ENCODE measurements at places on chromosomes 12 and 14. TPM values are rescaled to one million over a fixed set of nuclear protein-coding genes. Genes with fewer than 3 reads are reported as not detected.
A peak's percentile ranks its signal among the peaks of the same experiment; 100 is the strongest.

DNA sequence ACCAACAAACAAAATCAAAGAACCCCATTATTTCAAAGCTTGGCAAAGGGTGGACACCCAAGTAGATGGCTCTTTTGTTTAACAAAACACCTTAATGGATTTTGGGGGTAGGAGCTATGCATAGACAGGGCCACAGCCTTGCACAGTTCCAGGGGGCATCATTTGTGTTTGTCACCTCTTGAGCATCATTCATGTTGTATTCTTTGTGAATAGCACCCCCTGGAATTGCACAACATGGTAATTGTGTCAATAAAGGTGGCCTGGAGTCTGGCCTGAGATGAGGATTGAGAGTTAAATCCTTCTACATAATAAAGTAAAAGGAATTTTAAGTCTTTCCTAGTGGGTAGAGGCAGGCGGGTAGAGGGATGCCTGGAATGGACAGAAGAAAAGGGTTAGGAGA, 3.3 kb upstream of the FRS2 start:
- no peak for DNase-seq

DNA sequence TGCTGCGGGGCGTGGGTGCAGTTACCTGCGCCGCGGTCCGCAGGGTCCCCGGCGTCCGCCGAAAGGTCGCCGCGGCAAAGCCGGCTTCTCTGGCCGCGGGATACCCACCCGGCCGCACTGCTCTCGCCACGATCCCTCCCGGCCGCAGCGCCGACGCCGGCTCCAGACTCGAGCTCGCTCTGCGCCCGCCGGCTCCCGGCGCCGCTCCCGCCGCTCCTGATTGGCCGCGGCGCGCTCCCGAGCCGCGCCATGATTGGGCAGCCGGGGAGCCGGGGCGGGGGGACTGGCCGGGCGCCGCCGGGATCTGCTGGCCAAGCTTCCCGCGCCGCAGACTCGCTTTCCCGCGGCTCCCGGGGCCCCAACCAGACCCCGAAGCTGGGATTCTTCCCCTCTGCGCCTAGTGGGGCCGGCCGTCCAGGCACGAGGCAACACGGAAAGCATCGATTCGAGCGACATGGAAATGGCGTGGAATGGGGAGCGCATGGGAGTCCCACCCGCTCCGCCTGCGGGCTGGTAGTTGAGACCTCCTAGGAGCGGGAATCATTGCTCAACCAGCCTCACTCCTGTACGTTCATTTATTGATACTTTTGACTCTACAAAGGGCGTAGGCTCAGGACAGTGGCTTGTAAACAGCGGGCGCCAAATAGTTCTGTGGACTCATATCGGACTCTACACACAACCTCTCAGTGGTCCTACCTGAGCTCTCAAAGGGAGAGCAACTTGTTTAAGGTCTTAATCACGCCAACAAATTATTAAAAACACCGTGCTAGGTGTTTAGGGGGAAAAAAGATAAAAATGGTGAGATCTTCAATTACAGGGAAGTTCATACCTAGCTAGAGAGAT, 36.4 kb upstream of the STON2 start:
- DNase-seq, result peak; percentile 83

- DNase-seq, result no peak
Observed at GRCh38 chr12:11797317-11797913, 147.9 kb downstream of the ETV6 start.

DNA sequence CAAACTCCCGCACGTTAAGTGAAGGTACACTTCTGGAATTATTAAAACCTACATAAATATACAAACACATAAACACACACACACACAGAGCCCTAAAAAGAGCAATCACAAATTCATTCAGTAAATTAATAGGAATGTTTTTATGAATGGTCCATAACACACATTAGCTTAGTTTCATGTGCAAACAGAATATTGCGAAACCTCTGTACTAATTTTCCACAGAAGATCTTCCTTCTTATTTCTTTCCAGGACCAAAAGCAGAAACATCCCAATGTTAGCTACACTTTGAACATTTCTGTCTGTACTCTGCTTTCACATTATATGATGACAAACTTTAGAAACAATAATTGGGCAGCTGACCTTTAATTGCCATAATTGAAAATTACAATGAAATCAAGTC, 101.6 kb downstream of the SOX5 start:
- no peak for DNase-seq

DNA sequence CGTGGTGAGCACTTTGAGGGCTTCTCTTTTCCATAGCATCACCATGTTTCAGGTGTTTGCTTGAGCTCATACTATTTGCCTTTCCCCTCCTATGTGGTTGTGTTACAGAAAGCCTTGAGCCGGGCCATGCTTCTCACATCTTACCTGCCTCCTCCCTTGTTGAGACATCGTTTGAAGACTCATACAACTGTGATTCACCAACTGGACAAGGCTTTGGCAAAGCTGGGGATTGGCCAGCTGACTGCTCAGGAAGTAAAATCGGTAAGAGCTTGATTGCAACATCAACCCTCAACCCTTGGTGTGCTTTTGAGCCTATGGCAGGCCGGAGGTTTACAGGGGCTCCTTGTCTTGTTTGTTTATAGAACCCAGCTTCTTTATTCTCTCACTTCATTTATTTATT, 8.1 kb downstream of the LETMD1 start:
- no peak for DNase-seq

- no peak for DNase-seq
Observed at GRCh38 chr12:9221483-9221882, 13.3 kb upstream of the PZP start.

Gene MLF2
- total RNA-seq, result 98.6 TPM

Gene AMHR2
- total RNA-seq, result not detected

DNA sequence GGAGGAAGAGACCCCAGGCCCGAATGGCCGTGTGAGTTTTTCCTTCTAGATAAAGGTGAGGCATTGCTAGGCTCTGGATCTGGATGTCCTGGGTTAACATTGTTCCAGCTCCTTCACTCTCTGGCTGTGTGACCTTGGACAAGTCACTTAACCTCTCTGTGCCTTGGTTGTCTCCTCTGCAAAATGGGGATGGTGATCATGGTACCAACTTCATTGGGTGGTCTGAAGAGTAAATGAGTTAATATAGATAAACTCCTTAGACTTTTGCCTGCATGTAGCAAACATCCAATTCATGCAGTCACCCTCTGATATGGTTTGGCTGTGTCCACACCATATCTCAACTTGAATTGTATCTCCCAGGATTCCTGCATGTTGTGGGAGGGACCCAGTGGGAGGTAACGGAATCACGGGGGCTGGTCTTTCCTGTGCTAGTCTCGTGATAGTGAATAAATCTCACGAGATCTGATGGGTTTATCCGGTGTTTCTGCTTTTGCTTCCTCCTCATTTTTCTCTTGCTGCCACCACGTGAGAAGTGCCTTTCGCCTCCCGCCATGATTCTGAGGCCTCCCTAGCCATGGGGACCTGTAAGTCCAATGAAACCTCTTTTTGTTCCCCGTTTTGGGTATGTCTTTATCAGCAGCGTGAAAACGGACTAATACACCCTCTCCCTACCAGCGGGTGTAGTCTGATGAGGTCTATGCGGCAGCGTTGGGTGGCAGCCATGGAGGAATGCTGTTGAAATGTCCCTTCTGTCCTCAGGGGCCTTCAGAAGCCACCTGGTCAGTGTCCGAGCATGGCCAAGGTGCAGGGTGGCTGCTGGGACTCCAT, 256.1 kb downstream of the GLT1D1 start:
- no peak for DNase-seq

DNA sequence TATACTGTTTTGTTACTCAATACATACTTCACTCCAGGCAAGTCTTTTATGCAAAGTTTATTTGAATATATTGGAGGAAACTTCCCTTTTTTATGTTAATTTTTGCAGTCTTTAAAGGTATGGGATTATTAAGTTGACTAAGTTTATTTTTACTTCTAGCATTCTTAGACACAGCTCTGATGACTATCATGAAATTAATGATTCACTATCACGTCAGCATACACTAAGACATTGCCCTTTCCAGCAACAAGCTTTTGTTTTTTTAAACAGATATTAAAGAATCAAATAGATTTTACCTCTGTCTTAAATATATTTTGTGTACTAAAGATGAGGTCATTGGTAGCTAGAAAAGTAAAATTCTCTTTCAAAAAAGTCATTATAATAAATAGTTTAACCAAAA, 52.1 kb downstream of the DERA start:
- DNase-seq, result no peak

Gene SERPINA1
- 28.5 TPM for total RNA-seq

Gene KRT74
- total RNA-seq, result not detected

Gene PRR4
- total RNA-seq, result 9.2 TPM

Gene PLEKHH1
- total RNA-seq, result 6.1 TPM

Gene TMPRSS12
- total RNA-seq, result not detected
